Common myeloid progenitor, CD34-positive (primary cell): ENCODE measurements at places on chromosomes 7 and 10.
A peak's percentile ranks its signal among the peaks of the same experiment; 100 is the strongest.

DNA sequence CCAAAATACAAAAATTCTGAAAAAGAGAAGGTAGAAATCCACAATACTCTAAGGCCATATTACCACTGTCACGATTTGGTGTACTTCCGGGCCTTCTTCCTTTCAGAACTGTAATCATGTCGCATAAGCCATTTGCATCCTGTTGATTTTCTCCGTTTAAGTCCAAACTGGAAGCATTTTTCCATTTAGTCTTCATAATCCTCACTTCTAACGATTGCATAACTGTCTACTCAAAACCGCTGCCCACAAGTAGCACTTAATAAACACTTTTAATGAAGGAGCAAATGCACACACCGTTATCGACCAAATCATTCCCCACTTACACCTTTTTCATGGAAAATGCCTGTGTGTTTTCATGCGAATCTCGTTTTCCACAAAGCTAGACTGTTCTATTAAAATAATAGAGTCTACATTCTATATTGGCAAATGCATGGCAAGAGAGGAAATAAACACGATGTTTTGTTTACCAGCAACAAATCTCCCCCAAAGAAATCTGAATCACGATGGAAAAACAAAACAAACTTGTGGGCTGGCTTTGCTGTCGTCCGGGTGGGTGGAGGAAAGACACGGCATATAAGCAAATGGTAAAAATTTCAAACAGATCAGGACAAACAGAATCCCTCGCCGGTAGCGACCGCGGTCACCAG is 1.0 kb downstream of the ATE1 start:
- peak; percentile 10 for DNase-seq

GRCh38 chr7:141700296-141700847 is 1.6 kb downstream of the DENND11 start:
- no peak for DNase-seq

- no peak for DNase-seq
Observed at GRCh38 chr10:43969506-43969905, 320.8 kb upstream of the ZNF32 start.

- no peak for DNase-seq
Observed at GRCh38 chr7:117637937-117638336, 158.1 kb downstream of the CFTR start.

- no peak for DNase-seq
Observed at GRCh38 chr7:95011146-95011928, 103.9 kb downstream of the PPP1R9A start.

DNA sequence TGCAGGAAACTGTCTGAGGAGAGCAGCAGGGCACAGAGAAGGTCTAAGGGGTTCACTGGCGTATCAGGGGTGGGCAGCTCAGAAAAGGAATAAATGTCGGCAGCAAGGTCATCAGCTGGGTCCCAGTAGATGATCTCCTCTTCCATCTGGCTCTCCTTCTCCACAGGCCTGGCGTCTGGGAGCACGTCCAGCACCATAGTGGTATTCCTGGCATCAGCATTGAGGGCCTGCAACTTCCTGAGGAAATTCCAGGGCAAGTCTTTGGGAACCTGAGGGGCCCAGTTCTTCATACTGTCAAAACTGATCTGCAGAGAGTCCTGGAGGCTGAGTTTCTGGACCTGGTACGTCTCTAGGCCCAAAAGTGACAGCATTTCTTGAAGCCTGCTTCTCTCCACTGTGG is 9.6 kb upstream of the MRPS24 start:
- DNase-seq = no peak

GRCh38 chr7:68529221-68529620 is 1069.1 kb upstream of the AUTS2 start:
- DNase-seq = no peak

DNA sequence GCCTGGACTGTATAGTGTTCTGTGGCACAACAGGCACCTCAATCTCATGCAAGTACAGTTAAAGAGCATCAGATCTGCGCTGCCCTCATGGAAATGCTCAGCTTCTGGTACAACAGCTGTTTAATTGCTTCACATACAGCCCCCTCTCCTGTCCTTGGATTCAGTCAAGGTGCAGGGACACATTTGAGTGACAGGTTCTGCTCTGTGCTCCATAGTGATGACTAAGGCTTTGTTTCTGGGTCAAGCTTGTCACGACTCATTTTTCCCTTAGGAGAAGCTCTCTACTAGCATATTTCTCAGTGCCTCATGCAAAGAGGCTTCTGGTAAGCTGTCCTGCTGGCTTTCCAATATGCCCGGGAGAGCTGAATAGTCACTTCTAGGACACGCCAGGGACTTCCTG is 26.8 kb upstream of the MYO3A start:
- no peak for DNase-seq

DNA sequence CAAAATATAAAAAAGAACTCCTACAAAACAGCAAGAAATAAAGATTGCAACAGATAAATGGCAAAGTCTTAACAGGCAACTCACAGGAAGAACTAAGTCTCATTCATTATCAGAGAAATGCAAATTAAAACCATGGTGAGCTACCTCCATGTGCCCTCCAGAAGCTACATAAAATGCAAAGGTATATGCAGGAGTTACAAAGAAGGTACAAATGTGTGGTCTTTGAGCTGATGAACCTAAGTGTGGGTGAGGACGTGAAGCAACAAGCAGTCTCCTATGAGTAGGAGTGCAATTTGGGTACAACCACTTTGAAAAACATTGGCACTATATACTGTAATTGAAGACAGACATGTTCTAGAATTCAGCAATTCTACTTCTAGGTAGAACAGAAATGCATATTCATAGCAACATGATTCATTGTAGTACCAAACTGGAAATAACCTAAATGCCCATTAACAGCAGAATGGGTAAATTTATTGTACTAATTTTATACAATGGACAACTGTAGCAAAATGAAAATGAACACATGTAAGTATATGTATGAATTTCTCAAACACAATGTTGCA is 61.6 kb upstream of the KCNMA1 start:
- DNase-seq = no peak

DNA sequence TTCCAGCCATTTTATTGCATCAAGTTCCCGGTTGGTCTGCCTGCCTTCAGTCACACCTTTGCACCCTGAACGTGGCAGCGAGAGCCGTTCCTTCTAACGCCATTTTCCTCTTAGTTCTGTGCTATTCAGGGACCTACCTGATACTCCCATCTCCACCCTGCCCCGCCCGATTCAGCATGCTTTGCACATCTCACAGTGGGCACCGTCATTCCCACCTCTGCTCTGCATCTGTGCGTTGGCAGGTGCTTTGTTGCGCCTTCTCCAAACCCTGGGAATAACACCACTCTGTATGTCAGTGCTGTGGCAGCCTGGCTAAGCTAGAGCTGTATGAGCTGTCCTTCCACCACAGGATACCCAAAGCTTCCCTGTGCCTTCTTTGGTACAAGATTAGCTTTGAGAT is 96.8 kb downstream of the ACTR3B start:
- no peak for DNase-seq
